ENCODE measurements at places on chromosomes 4 and X.

GRCh38 chr4:54233277-54233696 is 4.2 kb downstream of the PDGFRA start:
- peak; percentile 85 for DNase-seq

DNA sequence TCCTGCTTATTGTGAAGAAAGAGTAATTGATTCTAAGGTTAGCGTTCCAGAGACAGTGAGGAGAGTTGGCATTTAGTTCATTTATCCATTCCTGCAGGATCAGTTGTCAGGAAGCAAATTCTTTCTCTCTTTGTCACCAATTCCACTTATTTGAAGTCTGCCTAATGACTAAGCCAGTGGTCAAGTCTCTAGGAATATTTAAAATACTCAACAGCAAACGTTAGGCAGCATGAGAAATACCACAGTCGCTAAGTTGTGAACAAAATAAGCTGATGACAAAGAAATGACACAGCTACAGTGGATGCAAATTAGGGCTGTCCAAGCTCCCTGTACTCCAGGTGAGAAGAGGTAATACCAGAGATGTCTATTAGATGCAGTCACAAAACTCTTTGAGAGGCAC is 6.6 kb upstream of the MAGEB17 start:
- DNase-seq = no peak

GRCh38 chr4:52661966-52662690 is 3.0 kb upstream of the USP46 start:
- DNase-seq = no peak

- no peak for DNase-seq
These were observed 40.3 kb upstream of the STIM2 start for GRCh38 chr4:26820346-26820745.

GRCh38 chr4:113821856-113822255 is 60.3 kb upstream of the CAMK2D start:
- DNase-seq = no peak

DNA sequence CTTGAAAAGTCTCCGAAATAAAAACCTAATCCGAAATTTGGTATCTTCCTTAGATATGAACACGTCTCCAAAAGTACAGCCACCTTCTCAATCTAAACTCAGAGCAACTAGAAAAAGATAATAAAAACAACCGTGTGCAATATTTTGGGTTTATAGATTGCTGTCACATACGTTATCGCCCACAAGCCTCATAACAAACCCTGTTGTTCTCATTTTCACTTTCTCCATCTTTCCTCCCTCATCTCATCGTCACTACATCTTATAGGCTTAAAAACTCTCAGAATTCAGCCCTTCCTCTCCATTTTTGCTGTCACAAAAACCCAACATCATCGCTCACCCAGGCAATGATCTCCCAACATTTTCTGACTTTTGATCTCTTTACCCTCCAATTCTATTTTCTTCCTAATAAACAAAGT is 448 bp upstream of the SCFD2 start:
- no peak for DNase-seq

- no peak for DNase-seq
These were observed 34.3 kb upstream of the GRPR start for GRCh38 chrX:16089086-16089485.

DNA sequence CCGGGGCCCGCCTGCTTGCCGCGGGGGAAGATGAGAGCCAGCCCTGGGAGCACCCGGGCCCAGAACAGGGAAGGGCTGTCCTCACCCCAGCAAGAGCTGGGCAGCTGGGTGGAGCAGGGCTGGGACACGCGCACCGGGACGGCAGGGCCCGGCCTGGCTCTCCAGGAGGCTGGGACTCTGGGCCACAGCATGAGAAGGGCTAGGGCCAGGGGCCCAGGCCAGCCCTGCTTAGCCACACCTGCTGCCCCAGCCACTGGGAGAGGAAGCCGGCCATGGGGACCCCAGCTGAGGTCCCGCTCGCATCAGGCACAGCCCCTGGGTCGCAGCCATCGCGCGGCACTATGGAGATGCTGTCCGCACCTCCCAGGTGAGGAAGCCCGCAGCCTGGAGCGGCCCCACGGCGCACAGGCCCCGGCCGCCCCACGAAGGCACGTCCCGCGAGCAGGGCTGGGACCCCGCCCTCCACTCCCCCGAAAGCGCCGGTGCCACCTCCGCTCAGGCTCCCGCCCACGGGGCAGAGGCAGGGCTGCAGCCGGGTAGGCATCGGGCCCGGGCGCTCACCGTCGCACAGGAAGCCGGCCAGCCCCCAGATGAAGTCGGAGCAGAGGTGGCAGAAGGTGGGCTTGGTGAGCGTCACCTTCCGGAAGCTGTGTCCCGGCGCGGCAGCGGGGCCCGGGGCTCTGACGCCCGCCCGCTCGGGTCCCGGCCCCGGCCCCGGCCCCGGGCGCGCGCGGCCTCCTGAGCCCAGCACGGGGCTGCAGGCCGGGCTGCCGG is 531 bp downstream of the DGKQ start:
- DNase-seq = peak; percentile 67

GRCh38 chr4:95409127-95409526 is 139.6 kb downstream of the UNC5C start:
- DNase-seq = no peak

DNA sequence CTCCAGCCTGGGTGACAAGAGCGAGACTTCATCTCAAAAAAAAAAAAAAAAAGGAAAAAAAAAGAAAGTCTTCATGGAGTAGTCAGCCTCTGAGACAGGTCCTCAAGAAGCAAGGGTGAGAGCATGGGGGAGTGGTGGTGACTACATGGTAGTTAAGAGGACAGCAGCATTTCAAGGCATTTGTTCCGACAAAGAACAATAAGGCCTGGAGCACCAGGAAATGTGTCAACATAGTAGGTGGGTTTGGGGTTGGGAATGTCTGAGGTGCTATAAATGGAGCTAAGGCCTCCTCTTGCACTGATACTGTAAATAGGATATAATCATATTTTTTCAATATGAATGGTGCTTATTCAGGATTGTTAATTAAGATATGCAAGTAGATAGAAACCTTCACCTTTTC is 34.4 kb downstream of the GPR82 start:
- DNase-seq = no peak

GRCh38 chr4:113449410-113449974 is 312.0 kb downstream of the CAMK2D start:
- no peak for DNase-seq

GRCh38 chrX:150574559-150575418 is 6.4 kb downstream of the MTM1 start:
- peak; percentile 26 for DNase-seq

- no peak for DNase-seq
These were observed 178.6 kb upstream of the MAMLD1 start for GRCh38 chrX:150184491-150184890.

- DNase-seq = no peak
These were observed 21.0 kb upstream of the SPON2 start for GRCh38 chr4:1193206-1194009.

DNA sequence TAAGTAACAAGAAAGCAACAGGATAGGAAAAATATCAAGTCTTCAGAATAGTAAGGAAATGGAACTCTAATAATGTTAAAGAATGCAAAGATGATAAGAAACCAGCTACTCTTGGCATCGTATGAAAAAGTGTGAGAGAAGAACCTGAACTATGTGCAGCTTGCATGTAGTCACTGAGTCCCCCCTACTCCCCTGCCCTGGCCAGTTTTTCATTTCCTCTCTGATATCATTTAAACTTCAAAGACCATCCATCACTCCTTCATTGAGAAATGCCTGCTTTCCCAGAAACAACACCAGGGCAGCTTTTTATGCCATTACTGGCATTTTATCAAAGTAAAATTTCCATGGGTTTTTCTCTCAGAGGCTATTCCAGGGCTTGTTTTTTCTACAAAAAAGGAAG is 28.1 kb downstream of the INPP4B start:
- DNase-seq = no peak

- DNase-seq = no peak
These were observed 14.8 kb downstream of the NAT8L start for GRCh38 chr4:2073808-2074481.

- no peak for DNase-seq
These were observed 74.4 kb upstream of the NAP1L2 start for GRCh38 chrX:73289039-73289438.
